Amniotic stem cell (primary cell): ENCODE measurements at places on chromosomes 12 and 14.
A peak's percentile ranks its signal among the peaks of the same experiment; 100 is the strongest.

- DNase-seq: no peak
These were observed 1537.1 kb upstream of the FLRT2 start for GRCh38 chr14:83992857-83993256.

GRCh38 chr14:94088516-94088915, 7.4 kb downstream of the IFI27L1 start:
- DNase-seq: no peak

DNA sequence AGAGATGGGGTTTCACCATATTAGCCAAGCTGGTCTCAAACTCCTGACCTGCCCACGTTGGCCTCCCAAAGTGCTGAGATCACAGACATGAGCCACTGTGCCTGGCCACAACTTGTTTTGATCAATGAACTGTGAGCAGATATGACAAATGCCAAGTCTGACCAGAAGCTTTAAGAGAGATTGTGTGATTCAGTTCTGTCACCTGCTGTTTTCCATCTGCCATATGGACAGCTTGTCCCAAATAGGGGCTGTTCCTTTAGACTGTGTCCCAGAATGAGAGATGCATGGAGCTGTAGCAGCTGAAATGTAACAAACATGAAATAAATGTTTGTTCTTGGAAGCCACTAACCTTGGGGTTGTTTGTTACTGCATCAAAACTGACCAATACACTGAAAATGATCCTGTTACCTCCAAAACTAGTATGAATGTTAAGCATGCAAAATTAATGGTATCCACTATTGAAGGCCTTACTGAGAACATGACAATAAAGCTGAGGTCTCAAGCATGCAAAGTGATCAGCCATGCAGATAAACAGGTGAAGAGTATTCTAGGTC, 65.9 kb upstream of the MED13L start:
- no peak for DNase-seq

- DNase-seq: no peak
These were observed 40.5 kb upstream of the PTCSC3 start for GRCh38 chr14:36217027-36217426.

- peak; percentile 68 for DNase-seq
These were observed 838 bp upstream of the ERBB3 start for GRCh38 chr12:56078931-56079722.

DNA sequence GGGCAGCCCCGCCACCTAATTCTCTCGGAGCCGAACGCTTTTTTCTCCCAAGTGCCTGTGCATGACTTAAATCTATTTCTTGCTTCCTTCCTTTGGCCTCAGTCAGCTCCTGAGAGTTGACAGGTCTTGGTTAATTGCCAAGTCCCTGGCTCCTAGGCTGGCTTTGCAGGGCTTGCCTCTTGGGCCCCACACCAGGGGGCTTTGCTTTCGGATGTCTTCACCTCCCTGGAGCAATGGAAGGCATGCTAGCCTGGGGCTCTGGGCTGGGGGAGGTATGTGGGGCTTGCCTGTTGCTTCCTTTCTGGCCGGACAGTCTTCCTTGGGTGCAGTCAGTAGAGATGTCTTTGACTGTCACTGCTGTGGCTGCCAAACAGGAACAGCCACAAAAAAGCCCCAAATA, 2.2 kb upstream of the KRT80 start:
- no peak for DNase-seq

DNA sequence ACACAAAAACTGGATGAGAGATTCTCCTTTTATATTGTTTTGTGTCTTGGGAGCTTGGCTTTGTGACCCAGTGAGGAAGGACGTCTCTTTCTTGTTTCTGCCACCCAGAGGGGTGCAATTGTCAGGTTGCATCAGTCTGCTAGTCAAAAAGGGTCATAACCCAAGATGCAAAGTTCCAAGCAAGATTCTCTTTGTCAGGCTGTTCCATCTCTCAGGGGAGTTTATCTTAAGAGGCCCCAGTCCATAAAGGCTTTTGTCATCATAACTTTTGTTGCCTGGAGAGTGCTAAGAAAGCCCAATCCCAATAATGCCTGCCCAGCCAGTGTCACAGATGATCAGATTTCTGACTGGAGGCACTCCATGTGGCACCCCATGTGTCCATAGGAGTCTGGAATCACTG, 444.9 kb downstream of the TRHDE start:
- no peak for DNase-seq

DNA sequence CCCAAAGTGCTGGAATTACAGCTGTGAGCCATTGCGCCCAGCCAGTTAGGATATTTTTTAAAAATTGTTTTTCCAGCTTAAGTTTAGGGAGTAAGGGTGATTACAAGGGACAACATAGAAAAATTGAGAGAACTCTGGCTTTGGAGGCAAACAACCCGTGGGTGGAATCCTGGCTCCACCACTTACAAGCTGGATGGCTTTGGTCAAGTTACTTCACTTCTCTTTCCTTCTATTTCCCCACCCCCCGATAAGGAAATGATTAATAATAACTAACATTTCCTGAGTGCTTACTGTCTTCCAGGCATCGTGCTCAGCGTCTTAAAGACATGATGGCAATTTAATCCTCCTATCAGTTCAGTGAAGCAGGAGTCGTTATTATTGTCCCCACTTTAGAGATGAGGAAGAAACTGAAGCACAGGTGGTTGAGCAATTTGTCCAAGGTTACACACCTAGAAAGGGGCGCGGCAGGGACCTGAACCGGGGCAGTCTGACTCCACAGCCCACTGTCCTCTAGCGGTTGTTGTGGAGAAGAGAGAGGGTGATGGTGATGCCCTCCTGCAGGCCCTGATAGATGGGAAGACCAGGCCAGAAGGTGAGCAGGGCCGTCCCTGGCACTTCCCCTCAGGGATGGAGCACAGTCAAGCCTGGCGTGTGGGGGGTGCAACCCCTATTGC, 16.7 kb upstream of the FAIM2 start:
- DNase-seq: no peak

DNA sequence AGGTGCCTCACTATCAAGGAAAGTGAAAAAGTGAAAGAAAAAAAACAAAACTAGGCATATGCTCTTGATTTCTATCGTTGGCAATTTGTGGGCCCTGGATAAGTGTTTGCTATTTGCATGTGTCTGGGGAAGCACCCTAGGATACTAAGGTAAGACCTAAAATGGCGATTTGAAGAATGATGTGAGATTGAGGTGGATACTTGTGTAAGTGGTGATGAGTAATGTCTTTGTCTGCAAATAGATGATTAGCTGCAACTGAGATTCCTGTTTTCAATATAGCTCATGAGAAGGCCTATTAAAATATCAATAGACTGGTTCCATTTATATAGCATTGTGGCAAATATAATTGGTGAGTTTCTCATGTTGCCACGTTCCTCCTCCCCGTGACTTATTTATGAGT, 261.7 kb downstream of the NEDD1 start:
- no peak for DNase-seq

- no peak for DNase-seq
These were observed 78.1 kb upstream of the GRIN2B start for GRCh38 chr12:14059548-14059947.

DNA sequence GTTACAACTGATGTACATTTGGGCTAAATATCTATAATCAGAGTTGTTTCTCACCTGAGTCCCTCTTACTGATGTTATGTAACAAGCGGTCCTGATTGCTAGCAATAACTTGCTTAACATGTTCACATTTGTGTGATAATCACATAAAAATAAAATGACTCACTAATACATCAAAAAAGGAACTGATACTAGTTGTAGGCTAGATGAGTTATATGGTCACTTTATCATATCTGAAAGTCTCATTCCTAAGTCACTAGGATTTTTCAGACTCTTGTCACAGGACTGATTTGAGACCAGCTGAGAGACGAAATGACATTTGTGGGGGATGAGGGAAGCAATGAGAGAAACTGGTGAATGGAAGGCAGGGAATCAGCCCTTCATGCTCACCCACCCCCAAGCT, 34.3 kb downstream of the NKX2-1 start:
- no peak for DNase-seq

GRCh38 chr12:828726-829395, 76.5 kb downstream of the WNK1 start:
- DNase-seq: no peak

DNA sequence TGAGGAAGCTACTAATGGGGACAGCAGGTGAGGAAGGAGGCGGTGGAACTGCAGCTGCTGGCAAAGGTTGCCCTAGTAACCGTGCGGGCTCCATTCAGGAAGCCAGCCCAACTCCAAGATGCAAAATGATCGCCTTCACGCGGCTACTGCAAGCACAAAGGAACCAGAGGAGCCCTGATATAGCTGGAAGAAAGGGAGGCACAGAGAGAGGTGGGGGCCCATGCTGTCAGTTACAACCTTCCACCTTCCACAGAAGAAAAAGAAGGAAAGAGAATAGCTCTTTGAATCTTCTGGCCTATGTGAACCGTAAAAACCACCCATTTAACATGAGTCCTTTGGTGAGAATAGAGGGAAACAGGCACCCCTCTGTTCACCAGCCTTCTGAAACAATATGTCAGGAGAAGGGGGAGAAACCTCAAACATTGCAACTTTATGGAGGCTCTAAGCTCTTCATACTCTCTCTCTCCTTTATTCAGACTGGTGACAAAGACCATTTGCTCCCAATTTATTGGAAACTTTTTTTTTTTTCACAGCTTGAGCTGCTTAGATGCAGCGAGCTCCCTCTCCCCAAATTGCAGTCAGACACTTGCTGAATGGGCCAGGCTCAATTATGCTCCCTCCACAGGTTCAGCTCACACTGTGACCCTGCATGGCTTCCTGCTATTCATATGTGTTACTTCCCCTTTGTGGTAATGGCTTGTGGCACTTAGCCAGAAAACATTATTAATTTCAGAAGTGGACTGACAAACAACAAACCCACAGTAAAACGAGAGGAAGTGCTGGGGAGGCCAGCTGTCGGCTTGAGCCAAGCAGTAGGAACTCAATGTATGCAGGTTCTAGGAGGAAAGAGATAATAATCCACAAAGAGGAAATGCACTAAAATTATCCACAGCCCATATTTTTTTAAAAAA, 6.2 kb downstream of the DUSP6 start:
- no peak for DNase-seq

GRCh38 chr14:76826122-76826521, at the start of gene LRRC74A:
Gene LRRC74A, plus strand, starts transcription at chr14:76826408. Its CDS starts 290 bp downstream, at chr14:76826698.
- DNase-seq: no peak

DNA sequence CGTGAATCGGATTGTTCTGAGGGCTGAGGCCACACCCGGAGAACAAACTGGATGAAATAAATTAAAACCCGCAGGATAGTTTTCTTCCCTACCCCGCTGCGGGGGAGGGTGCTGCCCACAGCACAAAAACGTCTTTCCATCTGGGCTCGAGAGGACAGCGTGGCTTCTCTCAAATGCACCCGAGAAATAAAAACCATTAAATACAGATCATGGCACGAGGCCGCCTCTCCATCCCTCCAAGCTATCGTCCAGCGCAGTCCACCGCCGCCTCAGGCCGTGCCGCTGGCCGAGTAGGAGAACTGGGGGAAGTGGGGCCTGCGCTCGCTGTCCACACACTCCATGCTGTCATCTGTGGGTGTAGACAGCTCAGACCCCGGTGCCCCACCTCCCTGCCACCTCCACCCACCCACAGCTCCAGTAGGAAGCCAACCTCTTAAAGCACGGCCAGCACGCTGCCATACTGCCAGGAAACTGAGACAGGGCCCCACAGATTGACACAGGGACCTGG, 17.2 kb downstream of the SIVA1 start:
- DNase-seq: no peak

GRCh38 chr14:92472860-92473259, 40.7 kb upstream of the RIN3 start:
- no peak for DNase-seq

DNA sequence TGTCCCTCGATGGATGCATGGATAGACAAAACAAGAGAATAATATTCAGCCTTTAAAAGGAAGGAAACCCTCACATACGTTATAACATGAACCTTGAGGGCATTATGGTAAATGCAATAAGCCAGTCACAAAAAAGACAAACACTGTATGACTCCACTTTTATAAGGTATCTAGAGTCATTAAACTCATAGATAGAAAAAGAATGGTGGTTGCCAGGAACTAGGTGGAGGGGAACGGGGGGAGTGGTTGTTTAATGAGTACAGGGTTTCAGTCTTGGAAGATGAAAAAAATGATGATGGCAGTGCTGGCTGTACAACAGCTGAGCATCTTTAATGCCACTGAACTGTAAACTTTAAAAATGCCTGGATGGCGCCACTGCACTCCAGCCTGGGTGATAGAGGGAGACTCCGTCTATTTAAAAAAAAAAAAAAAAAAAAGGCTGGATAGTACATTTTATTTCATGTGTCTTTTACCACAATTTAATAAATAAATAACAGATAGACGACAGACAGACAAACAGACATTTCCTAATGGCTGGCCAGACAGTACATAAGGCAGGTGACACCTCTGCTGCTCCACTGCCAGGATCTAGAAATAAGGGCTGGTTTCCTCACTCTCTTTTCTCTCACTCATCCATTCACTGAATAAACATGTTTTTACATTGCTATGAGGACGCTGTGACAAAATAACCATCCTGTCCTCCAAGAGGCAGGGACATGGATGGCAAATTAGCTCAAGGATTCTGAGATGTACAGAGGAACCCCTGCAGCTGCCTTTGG, 118.8 kb downstream of the FOXN3 start:
- DNase-seq: no peak

DNA sequence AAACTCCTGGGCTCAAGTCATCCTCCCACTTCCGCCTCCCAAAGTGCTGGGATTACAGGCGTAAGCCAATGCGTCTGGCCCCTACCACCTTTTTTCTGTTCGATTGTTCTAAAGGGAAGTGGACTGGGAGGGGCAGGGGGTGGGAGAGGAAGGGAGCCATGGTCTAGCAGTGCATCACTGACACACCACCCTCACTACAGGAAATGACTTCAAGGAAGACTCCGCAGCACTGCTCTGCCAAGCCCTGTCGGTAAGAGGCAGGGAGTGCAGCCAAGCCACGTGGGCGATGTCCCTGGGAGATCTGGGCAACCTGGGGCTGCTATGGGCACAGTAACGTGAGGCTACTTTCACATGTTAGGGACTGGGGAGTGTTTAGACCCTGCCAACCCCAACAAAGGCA, 18.0 kb downstream of the LRRC74A start:
- DNase-seq: no peak

DNA sequence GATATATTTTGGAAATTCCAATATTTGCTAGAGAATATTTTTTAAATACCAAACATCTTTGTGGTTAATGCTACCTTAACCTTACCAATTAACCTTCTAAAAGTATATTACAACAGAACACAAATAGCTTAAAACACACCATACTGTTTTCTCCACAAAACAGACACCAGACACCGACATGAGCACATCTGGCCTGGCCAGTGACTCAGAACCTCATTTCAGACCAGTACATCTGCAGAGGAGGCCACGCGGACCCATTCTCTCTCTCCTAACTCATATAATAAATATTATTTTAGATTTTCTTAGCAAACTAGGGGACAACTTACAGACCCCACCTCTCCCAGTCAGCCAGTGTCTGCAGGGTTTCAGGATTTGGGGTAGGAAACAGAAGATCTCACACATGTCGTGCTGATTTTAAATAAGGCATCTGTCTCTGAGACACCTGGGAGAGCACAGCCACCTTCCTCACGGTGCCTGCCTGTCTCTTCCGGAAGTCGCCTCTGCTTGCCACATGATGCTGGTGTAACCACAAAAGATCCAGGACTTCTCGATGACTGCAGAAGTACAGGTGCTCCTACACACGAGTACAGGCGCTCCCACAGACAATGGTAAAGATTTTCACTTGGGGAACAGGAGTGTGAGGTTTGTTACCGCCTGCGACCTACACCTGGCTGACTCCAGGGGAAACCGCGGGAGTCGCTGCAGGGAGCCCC, 9.7 kb upstream of the ANKLE2 start:
- no peak for DNase-seq

- no peak for DNase-seq
These were observed 4.2 kb downstream of the HSPB8 start for GRCh38 chr12:119182701-119183493.

GRCh38 chr12:11765817-11766794, 116.6 kb downstream of the ETV6 start:
- DNase-seq: no peak
